ENCODE measurements at places on chromosomes 12 and 14.

DNA sequence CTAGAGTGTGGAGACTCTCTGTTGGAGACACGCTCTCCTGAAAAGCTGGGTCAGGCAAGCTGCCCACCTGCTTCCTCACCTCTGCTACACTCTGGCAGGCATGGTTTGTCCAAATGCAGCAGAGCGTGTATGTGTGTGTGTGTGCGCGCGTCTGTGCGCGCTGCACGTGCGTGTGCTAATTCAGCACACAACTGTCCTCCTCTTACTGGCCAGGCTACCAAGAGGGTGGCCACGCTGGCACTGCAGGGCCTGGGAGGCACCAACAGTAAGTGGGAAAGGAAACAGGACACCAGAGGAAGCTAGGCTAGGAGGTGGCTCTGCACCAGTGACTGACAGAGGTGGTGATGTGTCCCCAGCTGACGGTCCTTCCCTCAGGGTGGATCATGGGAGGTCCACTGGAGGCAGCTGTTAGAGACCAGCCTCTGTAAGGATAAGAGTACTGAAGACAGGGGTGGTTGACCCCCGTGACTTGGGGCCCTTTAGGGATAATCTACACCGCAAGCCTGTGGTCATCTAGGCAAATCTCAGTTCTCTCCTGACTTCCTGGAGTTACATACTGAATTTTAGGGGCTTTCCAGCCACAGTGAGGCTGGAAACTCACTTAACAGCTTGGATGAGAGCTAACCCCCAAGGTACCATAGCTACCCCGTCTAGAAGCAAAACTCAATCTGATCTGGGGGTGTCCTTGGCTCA is 15.6 kb upstream of the TFCP2 start:
- DNase-seq: no peak

- DNase-seq: no peak
Observed at GRCh38 chr14:68268197-68268596, 448.6 kb downstream of the RAD51B start.

DNA sequence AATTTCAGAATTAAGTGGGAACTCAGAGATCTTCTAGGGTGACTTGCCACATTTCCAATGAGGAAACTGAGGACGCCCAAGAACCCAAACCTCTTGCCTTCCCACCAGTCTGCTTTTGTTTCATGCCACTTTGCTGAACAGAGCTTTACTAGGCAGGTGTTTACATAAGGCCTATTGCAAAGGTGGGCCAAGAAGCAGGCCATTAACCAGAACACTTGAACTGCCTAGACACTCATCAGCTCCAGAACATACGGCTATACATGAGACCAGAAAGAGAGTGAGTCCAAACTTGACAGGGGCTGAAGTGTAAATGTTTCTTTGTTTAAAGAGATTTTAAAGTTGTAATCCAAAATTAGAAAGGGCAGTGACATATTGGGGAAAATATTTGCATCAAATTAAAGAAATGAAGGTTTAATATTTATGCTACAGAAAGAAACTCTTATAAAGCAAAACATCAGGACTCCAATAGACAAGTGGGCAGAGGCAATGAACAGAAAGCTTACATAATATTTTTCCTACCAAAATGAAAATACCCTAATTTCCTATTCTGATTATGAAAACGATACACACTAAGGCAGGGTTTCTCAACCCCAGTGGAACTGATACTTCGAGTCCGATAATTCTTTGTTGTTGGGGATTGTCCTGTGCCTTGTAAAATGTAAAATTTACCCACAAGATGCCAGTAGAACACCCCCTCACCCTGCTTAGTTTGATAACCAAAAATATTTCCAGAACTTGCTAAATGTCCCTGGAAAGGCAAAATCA is 11.7 kb downstream of the BATF start:
- no peak for DNase-seq

GRCh38 chr14:68518166-68518565 is 274.7 kb downstream of the ZFP36L1 start:
- no peak for DNase-seq

DNA sequence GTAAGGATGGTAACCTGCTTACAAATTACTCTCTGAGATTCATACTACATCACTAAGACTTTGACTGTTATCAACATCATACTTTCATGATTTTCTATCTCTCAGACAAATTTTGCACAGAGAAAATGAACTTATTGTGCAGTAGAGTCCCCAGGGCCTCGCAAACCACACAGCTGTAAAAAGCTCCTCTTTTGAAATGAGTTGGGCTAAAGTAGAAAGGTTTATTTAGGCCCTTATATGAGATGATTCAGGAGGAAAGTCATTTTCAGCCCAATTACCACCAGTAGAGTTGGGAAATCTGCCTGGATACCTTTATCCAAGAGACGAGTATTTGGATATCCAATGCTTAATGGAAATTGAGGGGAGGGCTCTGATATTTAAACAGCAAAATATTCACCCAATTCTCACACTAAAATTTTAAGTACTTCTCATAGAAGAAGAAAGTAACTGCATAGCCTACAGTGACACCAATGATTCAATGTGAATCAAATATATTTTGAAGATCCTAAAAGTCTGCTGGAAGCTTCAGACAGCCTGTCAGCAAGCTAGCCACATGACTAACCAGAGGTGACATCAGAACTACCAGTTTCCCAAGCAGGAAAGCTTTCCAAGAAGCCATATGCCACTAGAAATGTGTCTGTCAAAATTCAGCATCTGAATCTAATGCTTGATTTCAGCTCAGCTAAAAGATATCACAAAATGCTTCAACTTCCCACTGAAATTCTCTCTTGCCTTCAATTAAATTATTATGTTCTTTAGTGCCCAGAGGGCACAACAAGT is 190.1 kb upstream of the SYT1 start:
- DNase-seq: no peak

DNA sequence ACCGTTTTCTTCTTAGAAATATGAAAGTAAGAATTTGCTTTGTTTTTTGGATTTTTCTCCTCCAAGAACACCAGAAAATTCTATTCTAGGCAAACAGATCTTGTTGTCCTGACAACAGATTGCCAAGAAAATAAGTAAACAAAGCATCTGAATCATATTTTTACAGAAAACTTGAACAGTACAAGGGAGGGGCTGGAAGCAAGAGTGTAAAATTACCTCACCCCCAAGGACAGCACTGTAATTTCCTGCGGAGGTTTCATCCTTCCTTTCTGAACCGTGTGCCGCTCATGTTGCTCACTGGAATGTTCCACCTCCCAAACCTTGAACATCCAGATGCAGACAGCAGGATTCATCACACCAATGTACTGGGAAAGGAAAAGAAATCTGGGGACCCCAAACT is 5.4 kb upstream of the CAMKK2 start:
- DNase-seq: no peak

DNA sequence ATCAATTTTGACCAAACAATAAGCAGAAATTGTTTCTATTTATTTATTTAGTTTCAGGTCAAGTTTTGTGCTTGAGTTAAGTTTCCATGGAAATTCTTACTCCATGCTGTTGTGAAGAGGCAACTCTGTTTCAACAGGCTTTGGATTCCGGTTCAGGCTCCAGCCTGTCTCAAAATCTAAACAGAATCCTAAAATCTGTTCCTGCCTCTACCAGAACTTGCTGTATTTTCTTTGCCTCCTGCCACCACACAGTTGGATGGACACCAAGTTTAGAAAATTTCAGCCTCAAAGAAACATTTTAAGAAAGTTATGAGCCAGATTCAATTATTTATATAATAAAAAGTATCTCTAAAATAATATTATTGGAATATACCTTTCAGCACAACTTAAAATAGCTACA is 330.9 kb downstream of the FOXG1 start:
- no peak for DNase-seq

DNA sequence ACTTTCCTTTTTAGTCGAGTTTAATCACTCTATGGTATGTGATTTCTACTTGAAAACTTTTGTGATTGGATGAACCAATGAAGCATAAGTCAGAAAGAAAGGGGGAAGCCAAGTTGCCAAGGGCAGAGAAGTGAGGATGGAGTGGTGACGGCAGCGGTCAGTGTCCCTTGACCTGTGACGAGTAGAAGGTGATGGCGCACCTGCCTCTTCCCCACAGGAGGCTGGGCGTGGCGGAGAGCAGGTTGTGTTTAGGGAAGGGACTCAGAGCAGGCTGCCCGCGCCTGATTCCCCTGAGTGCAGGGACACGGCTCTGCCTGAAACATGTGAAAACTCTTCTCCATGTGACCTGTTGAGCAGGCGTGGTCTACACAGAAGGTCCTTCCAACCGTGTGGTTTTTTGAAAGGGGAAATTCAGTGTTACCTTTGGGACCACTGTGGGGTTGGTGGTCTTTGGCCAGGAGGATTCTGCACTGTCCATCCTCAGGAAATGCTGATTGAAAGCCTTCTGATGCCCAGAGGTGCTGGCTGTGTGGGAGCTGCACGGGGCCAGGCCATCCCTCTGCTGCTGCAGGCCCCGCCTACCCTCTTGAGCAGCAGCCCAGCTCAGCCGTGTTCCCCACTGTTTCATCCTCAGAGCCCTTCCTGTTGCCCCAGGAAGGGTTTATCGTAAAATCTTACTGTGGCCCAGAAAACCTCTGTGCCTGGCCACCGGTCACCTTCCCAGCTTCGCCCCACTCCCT is 23.5 kb upstream of the AMN start:
- no peak for DNase-seq

Measured in immature natural killer cell (primary cell).